ENCODE measurements at places on chromosomes 5 and 9.

DNA sequence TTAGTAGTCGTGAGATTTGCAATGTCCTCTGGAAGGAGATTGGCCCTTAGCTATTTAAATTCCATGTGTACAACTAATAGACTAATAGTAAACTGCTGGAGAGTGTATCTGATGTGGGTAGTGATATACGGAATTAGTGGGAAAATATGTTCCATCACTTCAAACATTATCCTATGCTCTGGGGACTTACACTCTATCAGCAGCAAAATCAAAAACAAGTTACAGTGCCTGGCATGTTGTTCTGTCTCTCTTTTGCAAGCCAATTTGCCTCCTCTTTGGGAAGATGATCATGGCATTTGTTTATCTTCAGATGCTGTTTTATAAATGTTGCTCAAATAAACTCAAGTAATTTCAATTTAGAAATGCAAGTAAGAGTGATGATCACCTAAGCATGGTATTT lies 311.9 kb upstream of the ACO1 start:
- DNase-seq: no peak

GRCh38 chr5:142655339-142656267 lies 30.3 kb downstream of the FGF1 start:
- peak; percentile 89 for DNase-seq

- DNase-seq: no peak
Observed at GRCh38 chr5:171895081-171895480, 109.5 kb downstream of the SMIM23 start.

DNA sequence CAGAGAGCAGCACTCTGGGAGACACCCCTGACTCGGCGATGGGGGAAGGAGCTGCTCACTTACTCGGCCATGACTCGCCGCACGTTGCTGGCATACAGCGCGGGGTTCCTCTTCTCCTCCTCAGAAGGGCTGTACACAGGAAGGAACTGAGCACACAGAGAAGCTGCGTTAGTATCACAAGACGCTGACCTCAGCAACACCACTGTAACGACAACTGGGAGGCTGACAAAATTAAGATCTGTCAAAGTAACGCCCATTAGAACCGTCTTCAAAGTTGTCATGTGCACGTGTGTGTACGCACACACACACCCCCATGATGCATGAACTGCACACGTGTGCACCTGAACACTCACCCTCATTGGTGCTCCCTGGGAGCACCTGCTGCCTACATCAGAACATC lies 32.1 kb upstream of the SLC6A3 start:
- peak; percentile 92 for DNase-seq

- no peak for DNase-seq
Observed at GRCh38 chr5:143064218-143064641, 294.1 kb downstream of the ARHGAP26 start.

- DNase-seq: no peak
Observed at GRCh38 chr5:115616892-115617291, 8.9 kb downstream of the TMED7 start.

- no peak for DNase-seq
Observed at GRCh38 chr9:107842530-107842929, 353.0 kb upstream of the KLF4 start.

DNA sequence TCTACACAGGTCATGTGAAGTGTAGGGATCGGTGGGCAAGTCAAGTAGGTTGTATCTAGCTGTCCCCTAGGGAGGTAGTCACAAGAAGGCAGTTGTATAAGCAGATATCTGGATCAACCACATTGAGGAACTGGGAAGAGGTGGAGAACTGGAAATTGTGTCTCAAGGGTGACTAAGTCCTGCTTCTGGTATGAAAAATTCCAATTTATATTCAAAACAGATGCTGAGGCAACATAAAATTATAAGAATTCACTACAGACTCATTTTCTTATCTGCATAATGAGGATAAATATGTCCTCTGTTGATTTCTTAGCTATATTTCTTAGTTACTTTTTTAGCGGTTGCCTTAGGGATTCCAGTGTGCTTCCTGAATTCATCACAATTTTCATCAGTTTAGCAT lies 46.8 kb downstream of the GALNT12 start:
- no peak for DNase-seq

- no peak for DNase-seq
Observed at GRCh38 chr5:132965120-132965519, 1.7 kb upstream of the AFF4 start.

DNA sequence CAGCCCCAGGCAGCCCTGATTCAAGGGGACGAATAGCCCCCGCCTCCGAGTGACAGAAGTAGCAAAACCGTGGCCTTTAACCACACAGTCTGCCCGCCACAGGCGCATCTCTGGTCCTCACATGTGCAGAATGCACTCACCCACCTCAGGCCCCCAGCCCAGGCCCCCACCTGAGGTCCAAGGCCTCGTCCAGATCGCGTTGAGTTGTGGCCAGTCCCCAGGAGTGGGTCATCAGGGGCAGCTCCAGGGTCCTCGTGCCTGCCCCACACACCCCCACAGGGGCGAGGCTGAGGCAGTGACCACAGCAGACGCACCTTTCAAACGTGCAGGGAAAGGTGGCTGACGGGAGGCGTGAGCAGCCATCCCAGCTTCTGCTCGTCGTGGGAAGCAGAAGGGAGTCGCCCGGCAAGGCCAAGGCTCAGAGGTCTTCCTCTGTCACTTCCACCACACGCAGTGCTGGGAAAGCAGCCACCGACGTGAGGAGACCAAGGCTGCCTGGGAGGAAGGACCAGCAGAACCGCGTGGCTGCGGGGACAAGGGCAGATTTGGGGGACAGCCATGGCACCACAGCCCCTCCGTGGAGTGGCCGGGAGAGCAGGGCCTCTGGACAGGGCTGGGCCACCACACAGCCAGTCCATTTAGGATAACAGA lies 77.8 kb upstream of the OTULINL start:
- DNase-seq: peak; percentile 86

DNA sequence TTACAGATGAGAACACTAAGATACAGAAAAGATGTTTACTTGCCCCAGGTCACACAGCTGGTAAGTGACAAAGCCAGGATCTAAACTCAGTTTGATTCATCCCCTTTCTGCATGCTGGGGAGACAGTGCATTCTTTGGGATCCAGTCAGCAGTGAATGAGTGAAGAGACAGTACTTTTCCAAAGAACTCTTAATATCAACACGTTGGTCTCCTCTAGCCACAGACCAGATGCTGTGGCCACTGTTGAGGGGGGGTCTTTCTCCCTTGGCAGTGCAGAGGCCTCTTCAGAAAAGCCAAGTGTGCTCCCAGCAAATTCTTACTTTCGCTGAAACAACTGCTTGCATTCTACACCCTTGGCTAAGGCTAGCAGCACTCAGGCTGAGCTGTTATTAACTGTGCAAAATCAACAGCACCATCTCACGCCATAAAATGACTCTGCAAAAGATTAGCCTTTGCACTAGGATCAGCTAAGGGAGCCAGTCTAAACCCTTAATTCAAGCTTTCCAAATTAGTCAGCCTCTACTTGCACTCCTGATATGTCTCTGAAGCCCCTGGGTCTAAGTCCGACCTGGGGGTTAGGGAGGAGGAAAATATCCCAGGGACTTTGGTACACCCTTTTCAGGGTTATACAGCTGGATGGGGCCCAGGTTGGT lies 4.8 kb upstream of the TMEM171 start:
- DNase-seq: no peak

DNA sequence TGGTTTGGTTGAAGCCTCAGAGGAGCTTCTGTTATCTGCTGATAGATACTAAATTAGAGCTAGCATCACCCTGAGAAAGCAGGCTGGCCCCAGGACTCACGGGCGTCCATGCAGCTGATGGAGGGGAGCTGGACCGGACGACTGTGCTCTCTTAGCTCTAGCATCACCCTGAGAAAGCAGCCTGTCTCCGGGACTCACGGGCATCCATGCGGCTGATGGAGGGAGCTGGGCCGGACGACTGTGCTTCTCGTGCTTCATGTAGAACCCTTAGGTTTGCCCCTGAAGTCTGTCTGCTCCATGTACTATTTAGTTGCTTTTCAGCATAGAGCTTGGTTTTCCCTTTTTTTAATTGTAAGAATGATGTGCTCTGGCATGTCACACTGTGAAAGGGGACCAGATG lies 16.3 kb upstream of the LTC4S start:
- peak; percentile 58 for DNase-seq

- no peak for DNase-seq
Observed at GRCh38 chr5:126483156-126483555, 59.9 kb downstream of the GRAMD2B start.

- DNase-seq: peak; percentile 54
Observed at GRCh38 chr5:151108566-151108965, 27.7 kb upstream of the TNIP1 start.
